ENCODE measurements at places on chromosomes 12 and 14.

DNA sequence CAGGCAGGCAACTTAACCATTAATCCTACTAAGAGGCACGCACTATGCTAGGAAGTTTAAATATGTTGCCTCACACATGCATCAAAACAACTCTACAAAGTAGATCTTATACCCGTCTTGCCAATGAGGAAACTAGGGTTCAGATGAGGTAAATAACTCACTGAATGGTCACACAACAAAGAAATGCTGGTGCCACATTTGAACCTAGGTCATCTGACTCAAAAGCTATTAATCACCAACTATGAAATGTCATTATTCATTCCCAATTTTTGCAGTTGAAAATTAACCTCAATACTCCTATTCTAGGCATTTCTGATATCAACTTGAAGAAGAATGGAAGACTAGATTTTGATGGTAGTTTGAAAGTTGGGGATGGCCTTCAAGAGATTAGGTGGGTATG, 2.8 kb upstream of the PYROXD1 start:
- no peak for DNase-seq

DNA sequence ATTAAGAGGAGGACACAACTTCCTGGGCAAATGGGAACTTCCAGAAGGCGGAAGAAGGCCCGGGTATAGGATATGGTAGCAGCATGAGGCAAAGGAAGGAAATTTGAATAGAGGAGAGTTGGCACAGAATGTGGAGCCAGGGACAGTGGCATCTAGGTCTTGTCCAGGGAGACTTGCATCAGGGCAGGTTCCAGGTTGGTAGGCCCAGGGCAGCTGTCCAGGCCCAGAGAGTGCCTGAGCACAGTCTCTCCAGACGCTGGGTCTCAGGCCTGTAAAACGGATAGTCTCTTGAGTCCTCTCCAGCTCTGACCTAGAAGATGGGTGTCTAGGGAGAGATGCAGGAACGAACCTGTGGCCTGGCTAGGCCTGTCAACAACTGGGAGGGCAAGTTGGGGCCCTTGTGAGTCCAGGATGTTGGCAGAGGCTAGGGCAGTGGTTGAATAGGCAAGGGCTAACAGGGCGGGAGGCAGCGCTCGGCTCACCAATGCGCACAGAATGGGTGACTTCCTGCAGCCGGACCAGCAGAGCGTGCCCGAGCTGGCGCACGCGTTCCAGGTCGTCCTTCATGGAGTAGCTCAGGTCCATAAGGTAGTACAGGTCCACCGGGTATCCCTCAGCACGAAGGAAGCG, 9.9 kb downstream of the ITGB7 start:
- DNase-seq, result no peak

GRCh38 chr12:64583771-64584421, 26.4 kb upstream of the RASSF3 start:
- DNase-seq, result peak; percentile 22

- DNase-seq, result no peak
These were observed 114.7 kb downstream of the DAAM1 start for GRCh38 chr14:59303216-59303615.

DNA sequence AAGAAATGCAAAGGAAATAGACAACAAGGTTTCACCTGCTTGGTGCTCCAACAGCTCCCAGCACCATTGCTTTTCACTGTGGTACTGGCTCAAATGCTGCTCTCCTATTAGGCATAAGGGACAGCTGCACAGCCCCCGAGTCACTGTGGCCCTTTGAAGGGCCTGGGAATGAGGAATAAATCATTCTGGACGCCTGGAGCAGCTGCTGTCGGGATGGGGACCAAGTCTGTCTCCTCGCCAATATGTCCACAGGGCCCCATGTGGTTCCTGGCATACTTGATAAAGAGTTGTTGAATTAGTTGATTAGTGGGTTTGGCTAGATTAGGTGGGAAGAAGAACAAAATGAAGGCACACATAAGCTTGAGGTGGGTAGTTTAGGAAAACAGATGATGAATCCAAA, 13.1 kb upstream of the NGB start:
- DNase-seq, result no peak

DNA sequence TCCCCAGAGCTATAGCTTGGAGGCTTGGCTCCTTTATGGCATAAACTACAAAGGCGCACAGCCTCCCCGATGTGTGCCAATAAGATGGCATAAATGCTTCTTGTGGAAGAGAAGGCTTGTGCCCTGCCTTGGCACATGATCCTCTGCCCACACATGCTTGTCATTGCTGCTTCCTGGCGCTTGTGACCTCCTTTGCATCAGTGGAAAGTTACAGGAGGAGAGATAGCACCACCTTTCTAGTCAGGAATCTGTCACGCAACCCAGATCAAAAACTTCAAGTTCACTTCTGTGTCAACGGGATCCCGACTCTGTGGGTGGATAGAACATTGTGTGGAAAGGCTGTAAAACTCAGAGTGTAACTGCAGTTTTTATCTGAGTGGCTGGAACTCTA, 183.8 kb upstream of the HIF1A start:
- peak; percentile 36 for DNase-seq

DNA sequence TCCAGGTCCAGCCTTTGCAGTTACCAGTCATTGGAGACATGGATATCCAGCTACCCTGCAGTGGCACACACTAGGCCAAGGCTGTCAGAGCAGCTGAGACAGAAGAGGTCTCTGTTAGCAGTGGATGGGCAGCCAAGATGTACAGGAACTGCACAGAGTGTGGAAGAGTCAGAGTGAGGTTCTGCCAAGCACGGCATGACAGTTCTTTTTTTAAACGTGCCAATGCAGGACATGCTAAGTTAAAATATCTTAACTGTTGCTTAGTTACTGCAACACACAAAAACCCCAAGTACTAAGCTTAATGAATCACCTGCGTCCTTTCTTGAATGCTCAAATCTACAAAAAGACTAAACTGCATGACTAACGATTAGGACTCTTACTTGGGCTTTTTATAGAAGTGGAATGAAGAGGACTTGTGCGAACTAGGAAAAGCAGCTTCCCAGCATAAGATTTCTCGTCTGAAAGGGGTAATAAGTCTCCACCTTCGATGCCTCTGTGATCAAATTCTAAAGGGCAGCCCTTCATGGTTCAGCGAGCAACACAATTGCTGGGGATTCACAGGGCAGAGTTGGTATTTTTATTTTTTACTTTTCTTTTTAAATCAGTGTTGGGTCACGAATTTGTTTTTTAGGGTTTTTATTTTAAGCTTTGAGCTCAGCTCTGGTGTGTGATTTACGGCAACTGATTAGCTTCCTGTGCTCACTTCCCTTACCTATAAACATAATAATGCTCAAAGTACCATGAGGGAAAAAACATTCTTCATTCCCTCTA, 20.6 kb downstream of the MAPK1IP1L start:
- DNase-seq, result no peak

DNA sequence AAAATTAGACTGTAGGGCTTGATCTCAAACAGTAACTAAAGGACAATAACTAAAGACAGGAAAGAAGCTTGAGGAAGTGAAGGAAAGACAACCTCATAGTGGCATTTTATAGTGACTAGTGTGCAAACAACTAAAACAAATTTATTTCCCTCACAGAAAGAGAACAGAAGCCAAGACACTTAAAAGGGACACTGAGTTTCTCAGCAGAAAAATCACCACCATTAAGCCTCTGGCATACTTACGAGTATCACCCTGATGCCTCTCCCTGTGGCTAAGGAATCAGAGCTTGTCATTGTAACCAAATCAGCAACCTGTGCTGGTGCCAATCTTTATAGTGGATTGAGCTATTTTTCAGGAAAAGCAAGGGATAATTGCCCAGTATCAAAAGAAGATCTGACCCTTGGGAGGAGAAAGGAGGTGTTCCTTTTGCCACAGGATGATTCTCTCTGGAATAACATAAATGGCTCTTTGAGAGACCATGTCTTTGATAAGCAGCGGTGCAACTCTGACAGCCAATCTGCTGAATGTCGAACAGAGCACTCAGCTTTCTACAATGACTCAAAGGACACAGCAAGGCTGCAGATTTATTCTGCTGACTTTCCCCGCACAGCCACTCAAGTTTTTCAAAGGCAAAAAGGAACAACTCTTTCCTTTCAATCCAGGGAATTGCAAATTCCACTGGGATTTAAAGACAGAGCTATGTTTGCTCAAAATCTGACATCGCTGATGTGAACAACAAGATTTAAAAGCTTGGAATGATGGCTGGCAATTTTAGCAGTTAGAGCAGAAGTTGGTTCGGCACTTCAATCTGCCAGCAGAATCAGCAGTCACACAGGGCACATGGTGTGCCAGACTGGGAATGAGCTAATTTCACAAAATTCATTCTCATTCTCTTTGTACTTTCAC, 34.6 kb downstream of the ATF7 start:
- no peak for DNase-seq

- no peak for DNase-seq
These were observed 1.7 kb upstream of the GPD1 start for GRCh38 chr12:50102131-50102531.

DNA sequence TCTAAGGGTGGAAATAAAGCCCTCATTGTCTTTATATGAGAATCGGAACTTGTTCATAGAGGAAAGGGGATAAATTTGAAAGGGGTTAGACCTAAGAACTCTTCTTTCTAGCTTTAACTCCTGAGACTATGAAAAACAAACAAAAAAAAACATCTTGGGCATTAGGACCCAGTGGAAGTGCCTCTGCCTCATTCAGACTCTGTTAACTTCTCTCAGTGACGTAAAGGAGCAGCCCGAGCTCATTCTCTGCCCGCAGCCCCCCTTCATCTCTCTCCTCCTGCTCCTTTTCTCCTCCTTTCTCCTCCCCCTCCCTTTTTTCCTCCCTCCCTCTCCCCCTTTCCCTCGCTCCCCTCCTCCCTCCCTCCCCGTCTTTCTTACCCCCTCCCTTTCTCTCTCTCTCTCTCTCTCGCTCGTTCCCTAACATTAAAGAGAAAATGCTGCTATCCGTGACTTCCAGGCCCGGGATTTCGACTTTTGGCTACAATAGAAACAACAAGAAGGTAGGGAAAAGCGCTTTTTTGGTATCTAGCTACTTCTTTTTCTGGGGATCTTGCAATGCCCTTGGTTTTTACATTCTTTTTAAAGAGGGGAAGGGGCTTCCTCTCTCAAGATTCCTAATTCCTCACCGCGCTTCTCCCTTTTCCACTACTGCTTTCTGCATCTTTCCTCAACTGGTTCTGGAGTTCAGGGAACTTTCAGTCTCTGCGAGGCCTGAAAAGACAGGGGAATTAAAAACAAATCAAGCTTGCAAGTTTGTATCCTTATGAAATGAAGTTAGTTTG, at the start of gene RBMS2:
Gene RBMS2 (plus strand): TSS at position 231 of the 782 bp plus-strand sequence. CDS start 204 bp downstream, at position 435.
- peak; percentile 16 for DNase-seq

DNA sequence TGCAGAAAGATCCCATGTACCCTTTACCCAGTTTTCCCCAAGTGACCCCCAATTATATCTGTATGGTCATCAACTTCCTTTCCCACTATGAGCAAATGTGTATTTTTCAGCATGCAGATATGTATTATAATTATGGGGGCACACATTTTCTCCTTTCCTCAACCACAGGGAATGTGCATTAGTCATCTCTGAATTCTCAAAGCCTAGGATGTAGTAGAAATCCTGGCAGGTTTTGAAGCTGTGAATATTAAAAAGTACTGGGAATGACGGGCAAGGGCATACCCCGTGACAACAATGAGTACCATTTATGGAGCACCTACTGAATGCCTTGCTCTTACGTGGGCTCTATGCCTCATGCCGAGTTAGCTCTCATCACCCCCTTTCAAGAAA, 71.5 kb downstream of the VWF start:
- DNase-seq, result no peak

DNA sequence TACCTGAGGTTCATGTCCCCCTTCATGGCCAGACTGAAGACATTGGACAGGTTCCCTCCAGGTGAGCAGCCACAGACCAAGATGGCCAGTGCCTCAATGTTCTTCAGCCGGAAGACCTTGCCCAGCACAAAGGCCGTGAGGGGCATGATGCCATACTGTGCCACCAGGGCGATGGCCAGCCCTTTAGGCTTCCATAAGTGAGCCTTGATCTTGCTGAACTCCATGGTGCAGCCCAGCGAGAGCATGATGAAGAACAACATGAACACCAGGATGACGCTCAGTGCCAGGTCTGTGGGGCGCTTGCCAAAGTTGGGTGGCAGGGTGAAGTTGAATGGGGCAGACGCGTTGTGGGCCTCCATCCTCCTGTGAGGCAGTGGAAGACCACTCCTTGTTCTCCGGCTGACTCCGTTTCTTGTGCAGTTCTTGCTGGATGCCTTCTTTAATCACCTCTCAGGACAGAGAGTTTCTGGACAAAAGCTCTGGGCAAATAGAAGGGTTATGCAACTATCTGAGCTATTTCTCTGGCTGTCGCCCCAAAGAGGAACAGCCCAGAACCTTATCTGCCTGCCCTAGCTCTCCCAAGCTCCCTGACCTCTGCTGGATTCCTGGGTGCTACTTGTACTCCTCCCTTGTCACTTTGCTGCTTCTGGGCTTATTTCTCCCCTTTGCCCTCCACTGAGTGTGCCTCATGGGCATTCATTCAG, at the start of gene SLC10A1:
Gene SLC10A1 (minus strand): TSS at position 445 of the 704 bp plus-strand sequence. CDS start 86 bp downstream, at position 359.
- no peak for DNase-seq

DNA sequence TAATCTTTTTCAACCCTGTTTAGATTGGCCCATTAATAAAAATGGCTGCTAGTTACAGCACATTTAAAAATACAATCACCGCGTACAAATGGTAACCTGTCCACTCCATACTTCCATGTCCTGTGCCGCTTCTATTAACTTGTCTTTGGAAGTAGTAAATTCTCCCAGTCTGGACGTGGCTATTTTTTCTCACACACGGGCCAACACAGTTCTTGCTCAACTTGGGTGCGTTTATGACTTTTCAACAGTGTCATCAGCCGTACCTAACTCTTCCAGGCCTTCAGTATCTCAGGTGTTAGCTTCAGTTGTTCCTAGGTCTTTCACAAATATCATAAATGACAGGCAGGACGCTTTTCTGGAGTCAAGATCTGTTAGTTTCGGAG, 475 bp upstream of the PCNX1 start:
- DNase-seq, result no peak

- no peak for DNase-seq
These were observed 16.4 kb downstream of the BAG5 start for GRCh38 chr14:103545915-103546651.

GRCh38 chr14:54771411-54772027, 131.1 kb downstream of the GCH1 start:
- DNase-seq, result no peak

- DNase-seq, result no peak
These were observed 1.2 kb upstream of the RIMKLB start for GRCh38 chr12:8696442-8697090.

DNA sequence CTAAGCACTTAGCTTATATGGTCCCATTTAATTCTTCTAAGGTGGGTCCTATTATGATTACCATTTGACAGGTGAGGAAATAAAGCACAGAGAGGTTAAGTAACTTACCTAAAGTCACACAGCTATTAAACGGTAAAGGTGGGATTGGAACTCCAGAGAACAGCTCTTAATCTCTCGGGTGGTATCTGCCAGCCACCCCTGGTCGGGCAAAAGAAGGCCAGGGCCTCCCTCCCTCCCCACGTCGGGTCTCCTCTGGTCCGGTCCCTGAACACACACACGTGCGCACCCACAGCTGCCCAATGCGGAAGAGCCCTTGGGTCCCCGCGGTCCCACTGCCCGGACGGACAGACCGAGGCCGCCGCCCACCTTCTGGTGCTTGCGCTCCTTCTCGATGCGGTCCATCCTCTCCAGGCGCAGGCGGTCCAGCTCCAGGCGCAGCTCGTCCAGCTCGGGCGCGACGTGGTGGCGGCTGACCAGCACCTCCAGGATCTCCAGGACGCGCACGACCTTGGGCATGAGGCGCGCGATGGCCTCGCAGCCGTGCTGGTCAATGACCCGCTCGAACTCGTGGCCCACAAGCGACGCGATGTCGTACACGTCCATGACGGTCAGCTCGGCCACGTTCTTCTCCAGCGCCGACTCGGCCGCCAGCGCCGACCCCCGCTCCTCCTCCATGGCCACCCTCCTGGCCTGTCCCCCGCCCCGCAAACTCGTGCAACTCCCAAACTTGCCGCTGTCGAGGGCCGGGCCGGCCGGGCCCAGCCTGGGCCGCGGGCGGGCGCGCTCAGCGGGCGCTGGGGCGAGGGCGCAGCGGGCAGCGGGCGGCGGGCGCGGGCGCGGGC, 490 bp downstream of the RILPL1 start:
- DNase-seq, result peak; percentile 6
